Right lung (tissue), 10 donors: ENCODE measurements at places on chromosomes 12 and 14. TPM values are rescaled to one million over a fixed set of nuclear protein-coding genes. Genes with fewer than 3 reads are reported as not detected.

The PGF gene
- polyA plus RNA-seq, result 14.1 TPM

DNA sequence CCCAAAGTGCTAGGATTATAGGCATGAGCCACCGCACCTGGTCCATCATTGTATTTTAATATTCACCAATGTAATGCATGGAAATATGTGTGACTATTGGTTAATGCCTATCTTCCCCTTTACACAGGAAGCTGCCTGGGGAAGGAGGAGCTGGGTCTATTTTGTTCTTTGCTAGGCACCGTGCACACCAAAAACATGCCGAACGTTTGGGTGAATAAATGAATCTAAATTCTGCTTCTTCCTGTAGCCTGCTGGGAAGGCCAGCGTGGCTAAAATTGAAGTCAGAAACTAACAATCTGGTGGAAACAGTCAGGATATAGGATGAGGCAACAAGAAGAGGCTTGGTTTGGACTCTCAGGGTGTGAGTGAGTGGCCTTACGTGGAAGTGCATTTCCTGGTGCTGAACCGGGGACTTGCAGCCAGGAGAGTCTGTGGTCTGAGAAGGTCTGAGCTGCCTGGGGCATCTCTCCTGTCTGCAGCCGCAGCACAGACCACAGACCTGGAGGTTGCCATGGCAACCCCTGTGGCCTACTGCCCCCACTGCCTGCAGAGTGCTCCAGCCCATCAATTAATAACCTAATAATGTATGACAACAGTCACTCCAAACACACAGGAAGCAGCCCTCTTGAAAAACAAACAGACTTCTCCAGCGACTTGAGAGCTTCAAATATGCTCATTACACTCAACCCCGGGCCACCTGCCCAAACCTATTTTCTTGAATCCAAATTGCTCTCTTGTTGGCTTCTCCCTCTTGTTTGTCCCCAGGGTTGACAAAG, 5.5 kb upstream of the GPR68 start:
- DNase-seq, result peak; percentile 40

DNA sequence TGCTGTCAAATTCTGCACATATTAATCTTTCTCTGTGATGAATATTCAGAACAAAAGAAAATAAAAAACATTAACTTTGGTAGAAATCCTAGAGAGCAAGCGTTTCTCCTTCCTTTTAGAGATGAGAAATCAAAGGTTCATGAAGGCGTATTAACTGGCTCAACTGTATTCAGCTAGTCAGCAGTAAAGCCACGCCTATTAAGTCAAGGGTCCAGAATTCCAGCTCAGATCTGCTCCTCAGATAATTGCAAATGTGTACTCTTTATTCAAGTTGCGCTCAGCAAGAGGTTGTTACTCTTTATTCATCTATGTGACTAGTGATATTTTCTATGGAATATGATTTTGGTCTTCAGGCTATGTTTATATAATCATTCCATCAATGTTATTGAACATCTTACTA, 13.1 kb upstream of the POC1B start:
- DNase-seq, result no peak

The SLC2A3 gene
- polyA plus RNA-seq, result 29.6 TPM

- DNase-seq, result no peak
Observed at GRCh38 chr12:6955108-6956020, 4.2 kb downstream of the PTPN6 start.

DNA sequence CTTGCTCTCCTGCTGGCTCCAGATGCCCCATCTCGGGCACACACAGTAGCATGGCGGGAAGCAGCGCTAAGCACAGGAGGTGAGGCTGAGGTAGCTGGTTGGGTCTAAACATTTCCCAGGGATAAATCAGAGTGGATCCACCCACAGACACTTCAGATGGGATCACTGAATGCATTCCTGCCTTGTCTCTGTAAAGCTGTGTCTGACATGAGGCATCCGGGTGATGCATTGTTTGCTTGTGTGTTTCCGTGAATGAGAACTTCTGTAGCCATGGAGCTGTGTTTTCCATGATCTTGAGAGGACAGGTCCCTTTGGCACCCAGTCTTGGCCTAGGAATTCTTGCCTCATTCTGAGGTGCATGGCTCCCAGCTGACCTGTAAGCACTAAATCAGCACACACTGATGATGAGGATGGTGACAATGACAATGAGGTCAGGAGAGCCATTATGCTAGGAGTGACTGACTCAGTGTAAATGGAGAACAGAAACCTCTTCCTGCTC, 6.7 kb upstream of the KRT75 start:
- DNase-seq, result no peak

GRCh38 chr14:29756019-29756385, 171.6 kb downstream of the PRKD1 start:
- DNase-seq, result no peak

GRCh38 chr12:49693931-49694444, 13.2 kb downstream of the FMNL3 start:
- DNase-seq, result no peak

GRCh38 chr12:58424735-58425392, 483.5 kb downstream of the ATP23 start:
- no peak for DNase-seq

The SLC24A4 gene
- polyA plus RNA-seq, result 0.37 TPM

- DNase-seq, result no peak
Observed at GRCh38 chr12:71685312-71685906, 473 bp upstream of the TMEM19 start.

DNA sequence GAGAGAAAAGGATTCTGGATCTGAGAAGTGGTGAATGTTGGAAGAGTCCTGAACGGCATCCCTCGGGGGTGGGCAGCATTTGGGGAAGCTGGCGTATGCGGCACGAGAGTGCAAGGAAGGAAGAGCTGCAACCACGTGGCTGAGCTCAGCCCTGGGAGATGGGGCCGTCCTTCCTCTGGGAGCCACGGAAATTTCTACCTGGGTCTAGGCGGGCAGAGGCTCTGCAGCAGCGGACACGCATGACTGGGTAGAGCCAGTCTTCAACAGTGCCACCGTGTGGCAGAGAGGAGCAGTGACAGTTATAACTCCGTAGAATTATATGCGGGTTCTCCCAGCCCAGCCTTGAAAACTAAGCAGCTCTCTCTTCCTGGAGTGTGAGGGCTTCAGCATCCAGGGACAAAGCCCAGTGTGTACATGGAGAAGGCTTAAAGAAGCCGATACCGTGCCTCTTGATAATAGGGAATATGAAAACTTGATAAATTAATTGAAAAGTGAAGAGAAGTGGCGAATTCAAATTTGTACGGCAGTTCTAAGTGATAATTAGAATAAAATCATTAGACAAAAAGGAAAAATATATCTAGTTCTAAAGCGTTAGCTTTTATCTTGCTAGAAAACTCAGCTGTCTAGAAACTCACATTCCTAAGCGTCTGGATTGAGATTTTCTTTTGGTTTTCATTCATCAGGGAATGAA, 82.9 kb upstream of the STXBP6 start:
- DNase-seq, result peak; percentile 68

The MYO1H gene
- polyA plus RNA-seq, result 0.22 TPM
